NCI-H1417 treated with DMSO at 0.1 percent for 48 hours (cell line): ENCODE measurements at places on chromosomes 6 and 20.
A peak's percentile ranks its signal among the peaks of the same experiment; 100 is the strongest.

DNA sequence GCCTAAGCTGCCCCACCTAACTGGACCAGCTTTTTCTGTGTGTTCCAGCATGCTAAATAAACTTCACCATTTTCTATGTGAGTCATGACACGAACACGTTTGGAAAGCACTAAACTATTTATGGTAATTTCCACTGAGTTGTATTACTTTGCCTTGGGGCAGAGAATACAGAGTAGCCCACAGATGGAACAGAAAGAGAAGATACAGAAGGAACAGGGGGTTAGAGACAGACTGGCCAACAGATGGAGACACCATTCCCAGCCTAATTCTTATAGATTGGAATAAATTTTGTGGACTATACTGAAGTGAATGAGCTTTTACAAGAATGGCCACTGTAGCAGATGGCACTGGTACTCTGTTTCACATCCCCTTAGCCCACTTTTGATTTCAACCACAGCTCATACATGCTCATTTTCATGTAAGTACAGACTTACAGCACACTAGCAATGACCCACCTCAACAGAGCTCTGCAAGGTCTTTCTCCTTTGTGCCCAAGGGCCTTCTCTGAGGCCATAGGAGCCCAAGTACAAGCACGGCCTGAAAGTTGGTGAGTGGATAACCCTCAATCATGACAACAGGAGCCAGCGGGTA is 13.1 kb upstream of the NT5DC1 start:
- DNase-seq: no peak

GRCh38 chr6:142653710-142654420 is 291.1 kb downstream of the HIVEP2 start:
- no peak for DNase-seq

DNA sequence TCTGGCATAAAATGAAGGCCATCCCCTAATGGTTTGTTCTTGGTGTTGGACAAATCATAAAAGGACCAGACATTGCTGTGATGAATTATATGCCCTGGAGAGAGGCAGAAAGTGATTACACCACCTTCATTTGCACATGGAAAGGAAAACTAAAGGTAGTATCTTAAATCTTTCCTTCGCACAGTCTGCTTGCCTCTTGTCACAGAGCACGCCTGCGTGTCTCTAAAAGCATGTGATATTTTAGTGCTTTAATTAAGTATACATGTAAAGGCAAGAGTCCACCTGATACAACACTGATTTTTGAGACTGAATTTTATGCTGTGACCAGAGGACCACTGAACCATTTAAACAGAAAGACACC is 28.8 kb upstream of the PLAGL1 start:
- no peak for DNase-seq

- no peak for DNase-seq
Observed at GRCh38 chr6:11294228-11294627, 61.8 kb upstream of the NEDD9 start.

- DNase-seq: no peak
Observed at GRCh38 chr6:43913375-43914271, 143.6 kb downstream of the VEGFA start.

GRCh38 chr6:28863604-28864325 is 60.0 kb downstream of the TRIM27 start:
- DNase-seq: peak; percentile 43

- no peak for DNase-seq
Observed at GRCh38 chr20:49343246-49343645, 65.4 kb upstream of the ZNFX1 start.

GRCh38 chr6:17730078-17730704 is 23.5 kb upstream of the NUP153 start:
- DNase-seq: no peak

DNA sequence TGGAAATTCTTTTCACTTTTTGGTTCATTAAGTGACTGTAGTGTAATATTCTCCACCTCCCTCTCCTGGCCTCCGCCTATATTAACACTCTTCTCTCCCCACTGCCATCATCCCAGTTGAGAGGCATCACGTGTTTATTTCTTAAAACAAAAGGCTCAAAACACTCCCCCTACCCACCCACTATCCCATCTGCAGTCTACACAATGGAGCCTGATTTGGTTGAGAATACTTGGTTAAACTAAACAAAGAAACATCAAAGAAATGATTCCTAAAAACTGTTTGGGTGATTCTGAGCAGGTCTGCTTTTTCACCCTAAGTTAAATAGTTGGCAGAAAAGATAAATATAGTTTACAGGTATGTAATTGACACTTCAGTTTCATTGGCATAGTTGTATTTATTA is 5.9 kb downstream of the TFAP2B start:
- no peak for DNase-seq

GRCh38 chr6:137413482-137413881 is 80.7 kb downstream of the OLIG3 start:
- DNase-seq: no peak

GRCh38 chr20:57620274-57620990 is at the start of gene ZBP1:
TSS of gene ZBP1 (minus strand) at chr20:57620426. CDS start at chr20:57620295, 131 bp downstream.
- no peak for DNase-seq

- no peak for DNase-seq
Observed at GRCh38 chr6:54403096-54403495, 94.9 kb downstream of the TINAG start.

GRCh38 chr6:87908978-87909811 is 138.4 kb upstream of the SPACA1 start:
- DNase-seq: no peak

- DNase-seq: no peak
Observed at GRCh38 chr6:56689114-56689513, 46.4 kb upstream of the DST start.

DNA sequence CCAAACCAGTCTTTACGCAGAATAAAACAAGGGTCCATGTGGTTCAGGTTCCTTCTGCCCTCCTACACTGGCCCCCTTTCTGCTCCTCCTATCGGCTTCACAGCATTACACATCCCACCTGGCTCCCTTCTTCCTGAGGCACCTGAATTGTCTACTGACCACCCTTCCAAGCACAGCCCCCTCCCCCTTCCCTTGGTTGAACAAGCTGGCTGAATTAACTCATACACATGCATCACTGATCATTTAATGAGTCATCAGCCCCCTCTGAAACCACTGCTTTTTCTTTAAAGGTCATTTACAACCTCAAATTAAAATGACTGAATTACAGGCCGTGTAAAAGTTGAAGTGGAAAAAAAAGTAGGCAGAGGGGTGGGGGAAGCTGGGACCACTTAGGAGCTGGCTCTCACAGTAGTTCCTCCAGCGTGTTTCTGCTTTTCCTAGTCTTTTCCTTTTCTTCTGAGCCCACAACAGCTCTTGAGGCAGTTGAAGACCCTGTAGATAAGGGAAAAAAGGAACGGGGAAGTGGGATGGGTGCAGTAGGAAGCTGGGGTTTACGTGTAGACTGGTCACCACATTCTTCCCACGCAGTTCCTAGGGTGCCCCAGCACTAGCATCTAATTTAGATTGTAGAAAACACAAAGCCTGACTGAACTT is 67.6 kb downstream of the FYN start:
- DNase-seq: no peak

DNA sequence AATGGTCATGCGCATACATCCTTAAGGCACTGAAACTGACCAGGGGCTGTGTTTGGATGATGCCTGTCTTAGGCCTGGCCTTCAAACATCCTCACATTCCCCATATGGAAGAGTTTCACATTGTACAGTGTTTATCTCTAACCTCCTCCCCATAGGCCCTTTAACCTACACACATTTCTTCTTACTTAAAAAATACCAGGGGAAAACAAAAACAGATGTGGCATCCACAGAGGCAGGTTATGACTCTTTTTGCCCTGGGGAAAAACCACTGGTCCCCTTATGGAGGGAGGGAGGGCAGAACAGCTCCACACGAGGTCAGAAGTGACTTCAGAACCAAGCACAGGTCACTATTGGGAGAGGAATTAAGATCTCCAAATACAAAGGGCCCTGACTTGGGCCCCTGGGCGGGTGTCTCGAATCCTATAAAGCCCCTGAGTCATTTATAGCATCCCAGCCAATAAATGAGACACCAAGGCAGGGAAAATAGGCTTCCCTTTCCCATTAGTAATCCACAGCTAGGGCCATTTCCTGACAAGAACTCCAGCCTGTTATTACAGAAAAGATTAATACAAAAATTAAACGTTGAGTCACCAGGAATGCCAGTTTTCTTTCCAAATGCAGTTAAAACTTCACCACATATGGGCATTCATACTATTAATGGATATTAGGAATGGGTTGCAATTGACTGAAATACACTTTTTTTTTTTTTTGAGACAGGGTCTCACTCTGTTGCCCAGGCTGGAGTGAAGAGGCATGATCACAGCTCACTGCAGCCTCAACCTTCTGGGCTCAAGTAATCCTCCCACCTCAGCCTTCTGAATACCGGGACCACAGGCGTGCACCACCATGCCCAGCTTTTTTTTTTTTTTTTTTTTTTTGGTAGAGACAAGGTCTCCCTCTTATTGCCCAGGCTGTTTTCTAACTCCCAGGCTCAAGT is 107.2 kb downstream of the ATP9A start:
- DNase-seq: no peak

- no peak for DNase-seq
Observed at GRCh38 chr6:163620670-163621330, 206.3 kb downstream of the QKI start.

DNA sequence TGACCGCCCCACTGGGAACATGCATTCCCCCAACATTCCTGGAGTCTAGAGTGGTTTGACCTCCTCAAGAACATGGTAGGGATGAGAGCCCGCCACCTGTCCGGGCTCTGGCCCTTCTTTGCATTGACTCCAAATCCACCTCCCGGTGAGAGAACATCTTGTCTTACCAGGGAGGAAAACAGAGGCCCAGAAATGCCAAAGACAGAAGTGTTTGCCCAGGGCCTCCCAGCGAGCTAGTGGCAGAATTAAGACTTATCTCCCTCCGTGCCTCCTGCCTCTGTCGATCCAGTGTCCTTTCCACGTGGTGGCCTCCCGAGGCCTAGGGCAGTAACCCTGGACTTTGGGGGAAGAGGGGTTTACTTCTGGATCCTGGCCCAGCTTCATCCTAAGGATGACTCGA is 134.8 kb downstream of the JPH2 start:
- no peak for DNase-seq

- no peak for DNase-seq
Observed at GRCh38 chr6:53717566-53717965, 52.0 kb upstream of the KLHL31 start.

DNA sequence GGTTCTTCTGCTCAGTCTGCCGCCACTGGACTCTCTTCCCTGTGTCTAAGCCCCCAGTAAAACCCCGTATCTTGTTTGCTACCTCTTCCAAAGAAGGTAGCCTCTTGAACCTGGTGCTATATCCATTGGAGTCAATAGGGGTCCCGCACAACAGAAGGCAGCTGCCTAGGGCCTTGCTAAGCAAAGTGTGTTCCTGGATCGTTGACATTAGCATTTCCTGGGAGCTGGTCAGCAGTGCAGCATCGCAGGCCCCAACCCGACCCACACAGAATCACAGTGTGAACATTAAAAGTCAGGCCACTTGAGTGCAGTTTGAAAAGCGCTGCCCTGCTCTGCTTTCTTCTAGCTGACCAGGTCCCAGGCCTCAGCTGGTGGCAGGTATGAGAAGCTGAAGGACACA is 2.9 kb downstream of the ADA start:
- DNase-seq: no peak

- DNase-seq: no peak
Observed at GRCh38 chr6:112037783-112038216, 16.1 kb upstream of the CCN6 start.

DNA sequence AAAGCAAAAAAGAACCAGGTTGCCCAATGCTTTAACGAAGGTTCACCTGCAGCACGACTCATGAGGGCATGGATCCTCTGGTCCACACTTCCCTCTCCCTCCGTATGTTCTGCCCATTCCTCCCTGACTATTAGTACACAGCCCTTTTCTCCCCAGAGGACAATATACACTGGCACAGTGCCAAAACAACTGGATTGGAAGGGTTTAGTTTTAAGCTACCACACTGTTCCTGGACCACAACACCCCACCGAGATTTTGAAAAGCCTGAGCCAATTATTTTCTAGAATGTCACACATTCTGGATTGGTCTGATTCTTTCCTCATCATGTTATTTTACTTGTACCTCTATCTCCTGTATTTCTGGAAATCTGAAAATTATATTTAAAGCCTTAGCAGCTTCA is 2.9 kb upstream of the AKAP7 start:
- no peak for DNase-seq

DNA sequence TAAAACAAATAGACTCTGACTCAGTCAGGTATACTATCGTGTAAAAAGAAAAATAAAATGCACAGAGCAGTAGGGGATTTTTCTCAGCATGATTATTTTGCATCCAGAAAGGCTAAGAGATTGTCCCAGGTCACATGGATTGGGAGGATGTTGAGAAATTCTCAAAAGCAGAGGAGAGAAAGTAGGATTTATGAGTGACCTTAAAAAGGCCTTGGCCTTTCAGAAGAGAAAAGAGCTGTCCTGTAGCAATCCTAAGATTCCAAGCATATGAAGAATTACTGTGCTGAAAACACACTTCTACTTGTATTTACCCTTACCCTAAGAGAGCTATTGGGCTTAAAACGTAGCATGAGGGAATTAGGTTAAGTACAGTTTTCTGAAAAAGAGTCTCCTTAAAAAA is 149.7 kb upstream of the ENPP5 start:
- DNase-seq: no peak

DNA sequence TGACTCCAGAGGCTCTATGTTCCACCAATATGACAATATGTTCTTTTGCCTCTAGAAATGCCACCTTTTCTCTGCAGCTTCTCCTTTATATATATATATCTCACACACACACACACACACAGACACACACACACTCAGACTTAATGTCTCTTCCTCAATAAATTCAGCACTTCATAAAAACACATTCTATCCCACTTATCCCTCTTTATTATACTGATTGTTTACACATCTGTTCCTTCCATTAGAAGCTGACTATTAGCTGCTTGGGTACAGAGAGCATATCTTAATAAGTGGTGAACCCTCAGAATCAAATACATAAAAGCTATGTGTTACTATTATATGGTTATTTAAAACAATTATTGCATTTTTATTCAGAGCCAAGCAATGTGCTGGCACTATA is 23.3 kb downstream of the NRSN1 start:
- no peak for DNase-seq

- DNase-seq: peak; percentile 30
Observed at GRCh38 chr6:131510094-131510493, 62.9 kb upstream of the ARG1 start.

- DNase-seq: no peak
Observed at GRCh38 chr20:36062799-36063198, 91.7 kb upstream of the EPB41L1 start.

GRCh38 chr6:78831492-78831891 is 35.9 kb upstream of the IRAK1BP1 start:
- DNase-seq: no peak

DNA sequence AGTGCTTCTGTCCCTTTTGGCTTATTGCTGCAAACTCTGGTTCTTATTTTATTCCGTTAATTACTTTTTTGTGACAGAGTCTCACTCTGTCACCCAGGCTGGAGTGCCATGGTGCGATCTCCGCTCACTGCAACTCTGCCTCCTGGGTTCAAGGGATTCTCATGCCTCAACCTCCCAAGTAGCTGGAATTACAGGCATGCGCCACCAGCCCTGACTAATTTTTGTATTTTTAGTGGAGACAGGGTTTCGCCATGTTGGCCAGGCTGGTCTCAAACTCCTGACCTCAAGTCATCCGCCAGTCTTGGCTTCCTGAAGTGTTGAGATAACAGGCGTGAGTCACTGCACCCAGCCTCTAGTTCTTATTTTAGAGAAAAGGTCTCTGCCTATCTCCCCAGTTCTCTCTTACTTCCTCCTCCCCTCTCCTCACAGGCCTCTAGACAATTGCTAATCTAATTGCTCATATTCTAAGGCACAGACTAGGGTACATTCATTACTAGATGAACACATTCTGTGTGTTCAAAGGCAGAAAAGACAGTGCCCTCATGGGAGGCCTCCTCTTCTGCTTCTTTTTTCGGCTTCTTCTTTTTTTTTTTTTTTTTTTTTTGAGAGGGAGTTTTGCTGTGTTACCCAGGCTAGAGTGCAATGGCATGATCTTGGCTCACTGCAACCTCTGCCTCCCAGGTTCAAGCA is 27.0 kb downstream of the EDEM2 start:
- no peak for DNase-seq
